ENCODE measurements at places on chromosomes 2 and 18. TPM values are rescaled to one million over a fixed set of nuclear protein-coding genes. Genes with fewer than 3 reads are reported as not detected.

DNA sequence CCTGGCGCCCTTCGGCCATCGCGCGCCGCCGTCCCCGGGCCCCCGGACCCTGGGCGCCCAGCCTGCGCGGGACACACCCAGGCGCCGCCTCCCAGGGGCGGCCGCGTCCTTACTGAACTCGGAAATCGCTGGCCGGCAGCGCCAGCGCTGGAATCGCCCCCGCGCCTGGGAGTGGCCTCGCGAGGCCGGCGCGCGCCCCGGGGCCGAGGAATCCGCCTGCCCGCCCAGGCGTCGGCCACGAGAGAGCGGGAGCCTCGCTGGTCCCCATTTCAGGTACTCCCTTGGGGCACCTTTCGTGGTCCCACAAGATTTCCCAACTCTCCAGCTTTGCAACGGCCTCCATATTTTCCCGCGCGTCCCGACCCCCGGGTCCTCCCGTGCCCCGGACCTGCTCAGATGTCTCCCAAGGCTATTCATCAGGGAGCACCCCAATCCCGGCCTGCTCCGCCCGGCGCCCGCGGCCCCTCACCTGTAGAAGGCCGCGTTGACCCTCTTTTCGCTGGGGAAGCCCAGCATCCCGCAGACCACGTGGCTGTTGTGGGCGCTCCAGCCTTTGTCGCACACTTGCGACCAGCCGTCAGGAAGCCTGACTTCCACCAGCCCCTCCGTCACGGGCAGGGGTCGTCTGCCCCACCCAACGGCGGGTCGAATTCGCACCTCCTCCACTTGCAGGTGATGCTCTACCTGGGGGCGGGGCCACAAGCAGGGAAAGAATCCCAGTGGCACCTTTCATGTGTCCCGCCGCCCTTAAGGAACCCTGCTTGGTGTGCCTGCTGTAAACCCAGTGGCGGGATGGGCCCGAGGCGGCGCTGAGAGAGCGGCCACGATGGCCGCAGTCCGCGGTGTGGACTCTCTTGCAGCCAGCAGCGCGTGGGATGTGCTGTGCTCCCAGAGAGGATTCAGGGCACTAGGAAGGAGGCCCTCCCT lies 4.6 kb downstream of the LOXL3 start:
- no peak for DNase-seq

GRCh38 chr2:8598295-8599165 lies 83.3 kb upstream of the ID2 start:
- no peak for DNase-seq

- DNase-seq: no peak
Observed at GRCh38 chr2:220665108-220665471, 907.0 kb downstream of the EPHA4 start.

- DNase-seq: no peak
Observed at GRCh38 chr2:45382744-45383143, 228.3 kb downstream of the SRBD1 start.

- no peak for DNase-seq
Observed at GRCh38 chr2:170155723-170156253, 22.2 kb upstream of the MYO3B start.

The DSC3 gene
- not detected for total RNA-seq

The UGT1A9 gene
- not detected for total RNA-seq

The EMX1 gene
- total RNA-seq: not detected

The NT5C1B gene
- not detected for total RNA-seq

All from CD4-positive, alpha-beta memory T cell (primary cell).